ENCODE measurements at places on chromosomes 7 and 10.

DNA sequence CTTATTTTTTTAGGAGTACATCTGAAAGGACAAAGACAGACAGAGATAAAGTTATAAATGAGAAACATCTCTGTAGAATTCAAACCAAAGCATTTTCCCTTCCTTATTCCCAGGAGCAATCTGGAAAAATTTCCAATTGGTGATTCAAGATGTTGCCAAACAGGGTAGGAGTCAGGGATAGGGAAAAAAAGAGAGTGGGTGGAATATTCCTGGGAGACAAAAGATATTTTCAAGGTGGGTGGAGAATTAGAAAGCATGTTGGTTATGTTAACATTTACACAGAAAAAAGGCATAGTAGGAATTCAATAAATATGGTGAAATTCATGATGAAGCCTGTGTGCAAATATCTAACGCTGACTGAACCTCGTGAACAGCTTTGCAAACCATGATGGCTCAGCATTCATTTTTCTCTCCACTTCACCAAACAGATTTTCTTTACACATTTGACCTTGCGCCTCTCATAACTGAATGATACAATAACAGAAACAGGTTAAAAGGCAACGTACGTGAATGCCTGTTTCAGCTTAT lies 25.1 kb downstream of the SLC26A5 start:
- DNase-seq: no peak

GRCh38 chr7:131109759-131110296 lies 217.8 kb upstream of the MKLN1 start:
- peak; percentile 70 for DNase-seq

DNA sequence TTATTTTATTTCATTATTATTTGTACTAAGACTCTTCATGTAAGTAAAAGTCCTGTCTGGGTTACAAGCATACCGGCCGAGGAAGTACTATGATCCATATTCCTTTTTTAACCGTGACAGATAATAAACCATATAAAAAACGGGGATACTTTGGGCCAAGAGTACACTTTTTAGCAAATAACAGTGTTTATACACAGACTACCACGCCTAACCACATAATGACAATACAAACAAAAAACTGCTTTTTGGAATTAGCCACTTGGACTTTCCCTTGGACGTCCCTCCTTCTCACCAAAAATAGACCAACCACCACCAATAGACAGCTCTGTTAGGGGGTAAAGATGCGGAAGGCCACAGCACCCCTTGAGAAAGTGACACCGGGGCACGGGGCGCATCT lies 800 bp downstream of the MINDY3 start:
- no peak for DNase-seq

DNA sequence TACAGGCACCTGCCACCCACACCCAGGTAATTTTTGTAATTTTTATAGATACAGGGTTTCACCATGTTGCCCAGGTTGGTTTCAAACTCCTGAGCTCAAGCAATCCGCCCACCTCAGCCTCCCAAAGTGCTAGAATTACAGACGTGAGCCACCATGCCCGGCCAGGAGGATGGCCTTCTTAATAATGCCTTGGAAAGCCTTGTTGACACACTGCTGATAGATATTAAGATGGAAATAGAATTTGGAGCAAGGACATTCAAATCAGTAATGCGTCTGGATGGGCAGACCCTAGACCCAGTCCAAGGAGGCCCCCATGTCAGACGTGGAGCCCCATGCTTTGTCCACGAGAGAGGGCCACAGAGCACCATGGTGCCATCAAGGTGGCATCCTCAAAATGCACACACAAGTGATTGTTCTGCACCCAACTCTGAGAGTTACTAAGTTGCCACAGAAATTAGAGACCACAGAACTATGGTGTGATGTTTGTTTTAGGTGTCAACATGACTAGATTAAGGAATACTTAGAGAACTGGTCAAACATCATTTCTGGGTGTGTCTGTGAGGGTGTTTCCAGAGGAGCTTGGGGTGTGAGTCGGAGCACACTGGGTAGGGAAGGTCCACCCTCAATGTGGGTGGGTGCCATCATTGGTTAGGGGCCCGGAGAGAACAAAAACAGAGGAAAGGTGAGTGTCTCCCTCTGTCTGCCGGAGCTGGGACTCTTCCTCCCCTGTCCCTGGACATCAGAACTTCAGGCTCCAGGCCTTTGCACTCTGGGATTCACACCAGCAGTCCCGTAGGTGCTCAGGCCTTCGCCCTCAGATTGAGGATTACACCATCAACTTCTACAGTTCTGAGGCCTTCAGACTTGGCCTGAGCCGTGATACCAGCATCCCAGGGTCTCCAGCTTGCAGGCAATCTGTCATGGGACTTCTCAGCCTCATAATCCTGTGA lies 34.5 kb downstream of the EBF3 start:
- DNase-seq: no peak

GRCh38 chr7:32167815-32168214 lies 97.6 kb upstream of the PDE1C start:
- no peak for DNase-seq

- peak; percentile 48 for DNase-seq
Observed at GRCh38 chr10:71964743-71965515, 734 bp downstream of the CHST3 start.

GRCh38 chr10:90481326-90481923 lies 376.4 kb downstream of the HTR7 start:
- DNase-seq: no peak
